Natural killer cell (primary cell): ENCODE measurements at places on chromosomes 1 and 21.

DNA sequence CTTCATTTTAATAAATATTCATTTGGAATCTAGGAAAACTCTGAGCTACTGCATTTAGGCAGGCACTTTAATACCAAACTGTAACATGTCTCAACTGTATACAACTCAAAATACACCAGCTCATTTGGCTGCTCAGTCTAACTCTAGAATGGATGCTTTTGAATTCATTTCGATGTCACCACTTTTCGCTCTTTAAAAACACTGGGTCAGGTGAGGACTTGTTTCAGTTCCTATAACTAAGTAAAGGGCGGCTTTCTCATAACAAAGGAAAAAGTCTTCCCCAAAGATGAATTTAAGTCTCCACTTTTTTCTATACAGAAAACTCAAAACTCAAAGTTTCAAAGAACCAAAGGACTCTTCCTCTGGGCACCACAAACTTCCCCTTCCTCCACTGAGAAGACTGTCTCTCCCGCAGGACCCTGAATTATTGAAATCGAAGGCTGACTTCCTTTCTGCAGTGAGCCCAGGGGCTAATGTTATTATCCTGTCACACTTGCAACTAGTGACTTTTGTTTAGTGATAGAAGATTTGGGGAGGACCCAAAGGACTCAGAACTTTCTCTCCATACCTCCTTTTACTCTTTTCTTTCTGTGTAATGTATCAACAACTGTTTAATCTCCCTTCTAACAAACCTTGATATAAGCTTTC lies 9.7 kb upstream of the DHX9 start:
- H3K4me3 ChIP-seq: no peak overlapping the region
- no peaks in the 10 kb centered on the region for H3K36me3 ChIP-seq
- no peak for DNase-seq
- no peaks in the 10 kb centered on the region for H3K27me3 ChIP-seq

DNA sequence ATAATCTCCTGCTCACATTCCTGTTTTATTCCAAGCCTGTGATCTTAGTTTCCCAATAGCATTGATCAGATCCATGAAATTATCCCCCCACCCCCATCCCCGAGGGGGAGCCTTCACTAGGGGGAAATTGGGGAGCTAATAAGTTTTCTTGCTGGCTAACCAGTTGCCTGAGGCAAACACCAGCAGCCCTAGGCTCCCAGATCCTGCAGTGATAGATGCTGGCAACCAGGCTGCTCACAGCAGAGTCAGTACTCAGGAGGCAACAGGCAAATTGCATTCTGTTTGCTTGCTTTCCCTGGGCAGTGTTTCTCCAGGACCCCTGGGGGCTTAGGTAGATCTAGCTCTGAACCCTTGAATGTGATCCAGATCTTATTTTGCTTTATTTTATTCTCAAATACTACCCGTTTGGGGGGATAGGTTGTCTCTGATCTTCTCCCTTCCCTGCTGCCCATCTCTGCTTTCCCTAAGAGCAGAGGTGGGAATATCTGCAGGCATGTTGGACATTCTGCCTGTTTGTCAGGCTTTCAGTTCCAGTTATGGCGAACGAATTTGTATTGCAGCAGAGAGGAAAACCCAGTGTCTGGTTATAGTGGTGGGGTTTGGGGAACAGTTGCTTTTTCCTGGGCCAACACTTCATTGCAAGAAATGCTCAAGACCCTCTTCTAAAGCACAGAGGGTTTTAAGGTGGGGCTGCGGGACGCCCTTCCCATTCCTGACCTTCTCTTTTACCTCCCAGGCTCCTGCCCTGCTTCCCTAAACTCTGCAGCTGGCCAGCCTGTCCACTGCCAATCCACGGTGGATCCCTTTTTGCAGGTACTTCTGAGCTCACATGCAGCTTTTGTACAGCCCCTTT lies 289.8 kb upstream of the PLXNA2 start:
- DNase-seq: no peak
- no peaks in the 10 kb centered on the region for H3K36me3 ChIP-seq
- no peak overlapping the region for H3K4me3 ChIP-seq
- no peaks in the 10 kb centered on the region for H3K4me1 ChIP-seq
- no peaks in the 10 kb centered on the region for H3K27me3 ChIP-seq
- no peak overlapping the region for H3K27ac ChIP-seq

DNA sequence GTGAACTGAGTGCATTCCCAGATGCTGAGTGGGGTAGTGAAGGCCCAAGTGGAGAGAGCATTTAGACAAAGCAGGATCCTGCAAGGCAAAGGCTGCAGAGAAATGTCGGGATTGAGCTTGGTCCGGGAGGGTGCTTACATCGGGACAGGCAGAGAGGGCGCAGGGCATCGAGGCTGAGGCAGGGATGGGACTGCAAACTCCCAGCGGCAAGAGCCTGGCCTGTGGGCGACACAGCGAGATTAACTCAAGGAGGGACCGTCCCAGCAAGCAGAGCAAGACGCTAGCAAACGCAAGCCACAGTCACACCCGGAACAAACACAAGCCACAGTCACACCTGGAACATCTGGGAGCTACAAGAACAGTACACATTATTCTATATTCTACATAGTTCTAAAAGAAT lies 537.5 kb downstream of the KIF26B start:
- H3K27ac ChIP-seq: no peak overlapping the region
- no peaks in the 10 kb centered on the region for H3K27me3 ChIP-seq
- H3K4me1 ChIP-seq: no peaks in the 10 kb centered on the region
- H3K36me3 ChIP-seq: no peaks in the 10 kb centered on the region
- DNase-seq: no peak
- H3K4me3 ChIP-seq: no peak overlapping the region

- no peaks in the 10 kb centered on the region for H3K36me3 ChIP-seq
- no peaks in the 10 kb centered on the region for H3K27me3 ChIP-seq
- no peak for DNase-seq
- H3K4me3 ChIP-seq: no peak overlapping the region
- no peaks in the 10 kb centered on the region for H3K4me1 ChIP-seq
Observed at GRCh38 chr1:98794196-98794886, 132.8 kb downstream of the SNX7 start.

DNA sequence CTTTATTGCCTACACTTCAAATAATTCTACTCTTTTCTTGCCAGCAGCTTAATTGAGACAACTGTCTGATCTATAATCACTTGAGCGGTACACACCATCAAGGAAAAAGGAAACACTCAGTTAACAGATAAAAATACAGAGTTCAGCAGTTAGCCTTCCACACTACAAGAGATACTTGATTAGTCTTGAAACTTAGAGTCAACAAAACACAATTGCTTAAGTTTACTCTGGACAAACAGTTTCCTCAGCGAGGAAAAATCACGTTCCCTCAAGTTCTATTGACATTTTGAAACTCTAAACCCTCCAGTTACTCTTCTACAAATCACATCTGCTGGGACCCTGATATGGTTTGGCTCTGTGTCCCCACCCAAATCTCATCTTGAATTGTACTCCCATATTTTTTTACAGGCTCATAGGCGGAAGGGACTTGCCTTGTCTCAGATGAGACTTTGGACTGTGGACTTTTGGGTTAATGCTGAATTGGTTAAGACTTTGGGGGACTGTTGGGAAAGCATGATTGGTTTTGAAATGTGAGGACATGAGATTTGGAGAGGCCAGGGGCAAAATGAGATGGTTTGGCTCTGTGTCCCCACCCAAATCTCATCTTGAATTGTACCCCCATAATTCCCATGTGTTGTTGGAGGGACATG lies 140.4 kb downstream of the CDC7 start:
- no peak for DNase-seq
- H3K4me1 ChIP-seq: no peaks in the 10 kb centered on the region
- H3K27ac ChIP-seq: no peak overlapping the region
- H3K4me3 ChIP-seq: no peak overlapping the region
- H3K27me3 ChIP-seq: no peaks in the 10 kb centered on the region
- H3K36me3 ChIP-seq: no peaks in the 10 kb centered on the region

- no peak for DNase-seq
- no peak overlapping the region for H3K27ac ChIP-seq
- no peaks in the 10 kb centered on the region for H3K27me3 ChIP-seq
- H3K4me3 ChIP-seq: no peak overlapping the region
- no peaks in the 10 kb centered on the region for H3K36me3 ChIP-seq
Observed at GRCh38 chr1:101506541-101507164, 269.8 kb downstream of the S1PR1 start.

DNA sequence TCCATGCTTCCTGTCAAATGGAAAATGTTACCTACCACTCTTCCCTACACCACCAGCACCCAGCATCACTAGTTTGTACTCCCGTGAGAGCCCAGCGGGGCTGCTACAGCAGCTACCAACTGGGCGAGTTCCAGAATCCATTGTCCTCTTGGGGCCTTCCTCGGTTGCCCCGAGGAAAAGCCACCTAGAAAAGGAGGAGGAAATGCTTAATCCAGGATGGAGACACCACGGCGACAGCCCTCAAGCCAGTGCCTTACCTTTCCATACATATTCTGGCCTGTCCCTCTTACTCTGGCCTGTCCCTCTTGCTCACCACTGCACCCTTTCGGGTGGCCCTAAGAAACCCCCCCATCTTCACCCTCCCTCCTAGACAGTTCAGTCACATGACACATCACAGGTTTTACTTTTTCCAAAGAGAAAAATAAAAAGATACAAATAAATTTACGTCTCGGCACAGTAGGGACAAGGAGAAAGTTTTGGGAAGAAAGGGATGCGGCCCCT lies 478 bp downstream of the RIT1 start:
- H3K27me3 ChIP-seq: no peaks in the 10 kb centered on the region
- peak overlapping the region; percentile 71 for H3K27ac ChIP-seq
- no peak for DNase-seq
- peaks cover 11% of the 10 kb centered on the region for H3K4me1 ChIP-seq
- peak overlapping the region; percentile 71 for H3K4me3 ChIP-seq

DNA sequence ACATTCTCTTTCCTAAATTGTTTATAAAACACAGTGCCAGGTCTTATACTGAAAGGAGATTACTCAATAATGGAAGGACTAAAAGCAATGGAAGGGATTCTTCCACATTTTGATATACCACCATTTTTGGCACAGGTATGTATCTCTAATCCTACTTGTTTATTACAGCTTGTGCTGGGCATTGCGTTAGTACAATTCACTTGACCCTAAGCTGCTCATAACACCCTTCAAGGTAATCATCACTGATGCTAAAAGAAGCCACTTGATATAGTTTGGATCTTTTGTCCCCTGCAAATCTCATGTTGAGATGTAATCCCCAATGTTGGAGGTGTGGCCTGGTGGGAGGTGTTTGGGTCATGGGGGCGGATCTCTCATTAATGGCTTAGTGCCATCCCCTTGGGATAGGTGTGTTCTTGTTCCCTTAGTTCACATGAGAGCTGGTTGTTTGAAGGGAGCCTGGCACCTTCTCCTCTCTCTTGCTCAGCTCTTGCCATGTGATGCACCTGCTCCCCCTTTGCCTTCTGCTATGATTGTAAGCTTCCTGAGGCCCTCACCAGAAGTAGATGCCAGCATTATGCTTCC lies 71.1 kb downstream of the NIBAN1 start:
- H3K36me3 ChIP-seq: peaks cover 6% of the 10 kb centered on the region
- no peak for DNase-seq
- H3K27ac ChIP-seq: no peak overlapping the region
- no peak overlapping the region for H3K4me3 ChIP-seq
- no peaks in the 10 kb centered on the region for H3K27me3 ChIP-seq
- H3K4me1 ChIP-seq: peaks cover 8% of the 10 kb centered on the region

DNA sequence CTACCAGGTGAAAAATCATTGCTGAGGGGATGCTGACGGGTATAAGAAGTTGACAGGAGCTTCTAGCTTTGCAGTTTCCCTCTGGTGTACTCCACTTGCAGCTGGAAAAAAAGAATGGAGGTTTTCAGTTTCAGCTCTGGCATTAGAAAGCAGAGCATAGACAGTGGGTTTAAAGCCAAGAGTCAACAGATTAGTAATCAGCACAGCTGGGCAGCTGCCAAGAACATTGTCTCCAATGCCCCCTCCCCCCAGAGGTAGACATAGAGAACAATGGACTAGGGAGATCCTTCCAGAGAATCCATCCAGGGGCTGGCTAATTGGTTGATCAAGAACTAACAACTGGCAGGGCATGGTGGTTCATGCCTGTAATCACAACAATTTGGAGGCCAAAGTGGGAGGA lies 10.1 kb upstream of the ZBTB8B start:
- no peak for DNase-seq
- no peak overlapping the region for H3K27ac ChIP-seq
- no peaks in the 10 kb centered on the region for H3K4me1 ChIP-seq
- no peak overlapping the region for H3K4me3 ChIP-seq

DNA sequence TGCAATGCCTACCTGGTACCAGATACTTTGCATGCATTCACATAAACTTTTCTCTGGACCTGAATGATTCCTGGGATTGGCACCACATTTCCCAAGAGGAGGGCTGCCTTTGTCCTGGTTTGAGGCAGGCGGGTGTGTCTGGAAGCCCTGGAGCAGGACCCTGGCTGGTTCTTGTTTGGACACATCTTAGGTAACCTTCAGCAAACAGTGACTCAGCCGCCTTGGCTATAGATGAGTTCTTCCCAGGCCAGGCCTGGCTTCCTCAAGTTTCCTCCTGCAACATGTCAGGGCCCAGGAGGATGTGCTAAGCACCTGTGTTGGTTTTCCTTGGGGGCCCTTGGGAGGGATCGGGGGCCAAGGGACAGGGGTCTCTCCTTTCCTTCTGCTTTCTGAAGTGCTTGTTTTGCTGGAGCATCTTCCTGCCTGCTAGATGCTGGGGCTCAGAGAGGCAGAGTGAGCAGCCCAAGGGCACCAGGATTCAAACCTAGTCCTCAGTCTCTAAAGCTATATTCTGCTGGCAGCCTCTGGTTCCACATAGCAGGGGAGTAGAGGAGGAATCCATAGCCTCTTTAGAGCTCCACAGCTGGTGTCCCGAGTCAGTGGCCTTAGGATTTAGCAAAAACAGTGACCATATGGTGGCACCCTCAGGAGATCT lies 38.2 kb downstream of the PAX7 start:
- DNase-seq: no peak
- no peaks in the 10 kb centered on the region for H3K27me3 ChIP-seq

DNA sequence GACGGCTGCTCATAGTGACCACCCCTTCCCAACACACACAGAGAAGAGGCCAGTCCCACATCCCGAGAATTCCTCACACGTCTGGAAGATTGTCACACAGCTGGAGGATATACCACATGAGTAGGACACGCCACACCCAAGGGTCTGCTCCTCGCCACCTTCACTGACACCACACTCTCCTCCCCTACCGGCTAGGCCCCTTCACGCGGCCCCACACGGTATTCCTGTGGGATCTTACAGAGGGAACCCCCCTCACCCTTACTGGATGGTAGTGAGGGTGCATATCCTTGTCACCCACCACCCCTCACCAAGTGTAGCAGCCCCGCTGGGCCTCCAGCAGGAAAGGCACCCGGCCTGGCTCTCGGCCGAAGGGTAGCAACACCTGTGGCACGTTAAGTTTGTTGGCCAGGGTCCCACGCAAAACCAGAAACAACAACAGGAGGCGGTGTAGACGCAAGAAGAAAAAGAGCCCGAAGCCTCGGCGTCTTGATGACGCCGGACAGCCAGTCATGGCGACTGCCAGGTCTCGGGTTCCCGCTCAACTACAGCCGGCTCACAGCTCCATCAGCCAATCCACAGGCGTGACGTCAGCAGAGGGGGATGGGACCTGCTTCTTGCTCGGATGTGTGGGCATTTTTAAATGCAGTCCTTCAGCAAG lies at the start of gene NUP210L:
Gene NUP210L (minus strand): TSS at position 540 of the 658 bp plus-strand sequence.
- DNase-seq: no peak
- H3K36me3 ChIP-seq: peaks cover 36% of the 10 kb centered on the region
- peaks cover 27% of the 10 kb centered on the region for H3K4me1 ChIP-seq
- H3K27me3 ChIP-seq: no peaks in the 10 kb centered on the region
- H3K4me3 ChIP-seq: no peak within 1 kb of the TSS

- no peaks in the 10 kb centered on the region for H3K36me3 ChIP-seq
- DNase-seq: no peak
- H3K4me1 ChIP-seq: peaks cover 4% of the 10 kb centered on the region
- H3K4me3 ChIP-seq: no peak overlapping the region
- H3K27me3 ChIP-seq: no peaks in the 10 kb centered on the region
Observed at GRCh38 chr1:94807742-94808491, 12.2 kb upstream of the SLC44A3 start.
